ENCODE measurements at places on chromosomes 12 and 14.

GRCh38 chr12:15931590-15932053 lies 20.5 kb downstream of the DERA start:
- H3K27me3 ChIP-seq: no peaks in the 10 kb centered on the region
- peak overlapping the region; percentile 38 for H3K4me3 ChIP-seq
- peaks cover 16% of the 10 kb centered on the region for H3K4me1 ChIP-seq
- no peak overlapping the region for H3K27ac ChIP-seq

- H3K4me3 ChIP-seq: no peak overlapping the region
- H3K36me3 ChIP-seq: no peaks in the 10 kb centered on the region
- peaks cover 24% of the 10 kb centered on the region for H3K27me3 ChIP-seq
- DNase-seq: no peak
- H3K27ac ChIP-seq: no peak overlapping the region
Observed at GRCh38 chr14:95040708-95041476, 116.4 kb downstream of the DICER1 start.

- H3K4me3 ChIP-seq: peak overlapping the region; percentile 62
- peaks cover 45% of the 10 kb centered on the region for H3K4me1 ChIP-seq
- no peaks in the 10 kb centered on the region for H3K36me3 ChIP-seq
- no peaks in the 10 kb centered on the region for H3K27me3 ChIP-seq
- DNase-seq: no peak
Observed at GRCh38 chr12:11813438-11813813, 164.0 kb downstream of the ETV6 start.

GRCh38 chr12:97568336-97569180 lies 106.0 kb downstream of the RMST start:
- no peak overlapping the region for H3K4me3 ChIP-seq
- DNase-seq: no peak
- H3K27ac ChIP-seq: no peak overlapping the region
- no peaks in the 10 kb centered on the region for H3K4me1 ChIP-seq
- no peaks in the 10 kb centered on the region for H3K36me3 ChIP-seq
- H3K27me3 ChIP-seq: peaks cover 2% of the 10 kb centered on the region

GRCh38 chr12:122085591-122085990 lies 7.0 kb downstream of the MLXIP start:
- H3K36me3 ChIP-seq: no peaks in the 10 kb centered on the region
- H3K27ac ChIP-seq: no peak overlapping the region
- H3K4me1 ChIP-seq: peaks cover 85% of the 10 kb centered on the region

DNA sequence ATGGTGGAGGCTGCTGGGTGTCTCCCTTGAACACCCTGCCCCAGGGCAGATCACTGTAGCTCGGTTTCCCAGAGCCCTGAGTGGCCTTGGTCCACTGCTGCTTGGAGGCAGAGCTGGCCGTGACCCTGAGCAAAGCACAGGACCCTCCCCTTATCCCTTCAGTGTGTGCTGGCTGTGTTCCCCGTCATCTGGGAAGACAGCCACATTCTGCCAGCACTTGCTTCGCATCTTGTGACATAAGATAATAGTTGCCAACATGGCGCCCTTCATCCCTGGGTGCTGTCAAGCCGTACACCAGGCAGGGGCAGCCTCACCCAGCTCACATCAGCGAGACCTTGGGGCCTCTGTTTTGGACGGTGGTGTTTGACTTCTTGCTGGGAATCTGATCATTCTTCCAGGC lies 12.1 kb upstream of the ALDH2 start:
- H3K4me3 ChIP-seq: no peak overlapping the region
- H3K4me1 ChIP-seq: peaks cover 26% of the 10 kb centered on the region
- H3K27me3 ChIP-seq: no peaks in the 10 kb centered on the region
- no peak for DNase-seq

- DNase-seq: no peak
- H3K4me1 ChIP-seq: no peaks in the 10 kb centered on the region
- H3K27ac ChIP-seq: no peak overlapping the region
- H3K36me3 ChIP-seq: no peaks in the 10 kb centered on the region
- no peak overlapping the region for H3K4me3 ChIP-seq
- H3K27me3 ChIP-seq: peaks cover 4% of the 10 kb centered on the region
Observed at GRCh38 chr14:32986791-32987540, 48.3 kb downstream of the NPAS3 start.

GRCh38 chr14:93173943-93174395 lies 10.7 kb downstream of the MOAP1 start:
- H3K4me1 ChIP-seq: no peaks in the 10 kb centered on the region
- DNase-seq: no peak
- H3K36me3 ChIP-seq: no peaks in the 10 kb centered on the region

DNA sequence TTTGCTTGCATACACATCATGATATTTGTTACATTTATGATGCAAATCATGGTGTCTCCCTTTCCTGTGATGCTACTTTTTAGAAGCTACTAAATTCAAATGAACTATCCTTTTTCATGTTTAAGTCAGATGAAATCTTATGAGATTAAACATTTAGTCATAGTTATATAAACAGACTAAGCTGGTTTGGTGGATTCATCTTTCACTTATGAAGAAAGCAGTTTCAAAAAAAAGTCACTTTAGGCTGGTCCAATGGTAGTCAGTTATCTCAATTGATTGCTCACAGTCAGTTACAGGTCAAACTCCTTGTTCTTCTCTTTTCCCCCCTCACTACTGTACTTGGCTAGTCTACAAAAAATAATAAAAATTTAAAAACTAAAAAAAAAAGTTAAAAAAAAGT lies 19.7 kb downstream of the SYCP3 start:
- peaks cover 20% of the 10 kb centered on the region for H3K36me3 ChIP-seq
- H3K27ac ChIP-seq: no peak overlapping the region
- DNase-seq: no peak
- H3K4me3 ChIP-seq: no peak overlapping the region
- peaks cover 19% of the 10 kb centered on the region for H3K4me1 ChIP-seq

DNA sequence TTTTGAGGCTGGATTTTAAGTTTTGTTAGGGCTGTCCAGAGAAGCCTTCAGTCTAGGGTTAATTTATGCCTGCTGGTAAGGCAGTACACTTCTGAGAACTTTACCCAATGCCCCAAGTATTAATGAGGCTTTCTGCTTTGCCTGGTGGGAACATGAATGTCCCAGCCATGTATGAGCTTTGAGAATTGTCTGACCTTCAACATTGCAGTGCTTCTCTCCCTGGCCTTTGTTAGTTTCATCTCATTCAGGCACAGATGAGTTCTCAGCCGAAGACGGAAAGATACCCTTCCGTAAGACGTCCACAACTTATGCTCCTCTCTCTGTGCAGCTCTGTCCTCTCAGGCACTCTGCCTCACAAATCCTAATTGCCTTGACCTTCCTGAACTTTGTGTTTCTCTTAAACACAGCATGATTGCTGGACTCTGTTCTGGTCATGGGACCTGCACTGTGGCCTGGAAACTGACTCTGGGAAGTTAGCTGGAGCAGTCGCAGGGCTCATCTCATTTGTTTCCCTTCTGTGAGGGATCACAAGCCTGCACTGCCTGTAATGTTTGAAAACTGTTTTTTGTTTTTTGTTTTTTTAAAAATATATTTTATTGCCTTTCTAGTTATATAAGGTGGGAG lies 15.7 kb downstream of the CHPT1 start:
- peaks cover 8% of the 10 kb centered on the region for H3K36me3 ChIP-seq
- H3K4me1 ChIP-seq: peaks cover 43% of the 10 kb centered on the region
- H3K4me3 ChIP-seq: no peak overlapping the region
- H3K27ac ChIP-seq: no peak overlapping the region
- no peak for DNase-seq

DNA sequence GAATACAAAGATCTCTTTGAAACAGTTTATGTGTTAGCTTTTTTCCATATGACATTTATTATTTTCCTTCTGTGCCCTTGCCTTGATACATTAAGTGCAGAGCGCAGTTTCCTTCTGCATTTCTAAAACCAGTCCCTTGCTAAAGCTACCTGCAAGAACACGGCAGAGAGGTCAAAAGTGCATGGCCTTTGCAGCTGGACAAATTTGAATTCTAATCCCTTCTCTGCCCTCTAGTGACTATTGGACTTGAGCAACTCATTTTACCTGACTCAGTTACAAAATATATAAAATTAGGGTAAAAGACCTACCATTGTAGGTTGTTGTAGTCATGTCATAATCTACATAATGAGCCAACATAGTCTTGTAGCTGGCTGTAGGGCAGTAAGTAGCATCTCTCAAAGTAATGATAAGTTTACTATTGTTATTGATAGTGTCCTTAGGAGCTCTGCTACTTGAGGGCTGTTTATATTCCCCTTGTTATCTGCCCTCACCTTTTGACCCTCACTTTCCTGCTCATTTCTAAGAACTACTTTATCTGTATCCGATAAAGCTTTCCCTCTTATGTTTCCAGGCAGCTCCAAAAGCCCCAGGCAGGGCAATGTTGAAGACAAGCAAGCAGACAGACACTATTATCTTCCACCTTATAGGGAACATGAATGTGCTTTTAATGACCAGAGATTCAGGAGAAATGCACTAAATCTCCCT lies 120.0 kb upstream of the PDZRN4 start:
- DNase-seq: no peak
- H3K36me3 ChIP-seq: no peaks in the 10 kb centered on the region
- no peaks in the 10 kb centered on the region for H3K4me1 ChIP-seq

GRCh38 chr14:90349739-90350138 lies 18.0 kb upstream of the NRDE2 start:
- no peak for DNase-seq
- H3K27ac ChIP-seq: no peak overlapping the region
- H3K27me3 ChIP-seq: no peaks in the 10 kb centered on the region
- H3K36me3 ChIP-seq: no peaks in the 10 kb centered on the region
- no peak overlapping the region for H3K4me3 ChIP-seq

DNA sequence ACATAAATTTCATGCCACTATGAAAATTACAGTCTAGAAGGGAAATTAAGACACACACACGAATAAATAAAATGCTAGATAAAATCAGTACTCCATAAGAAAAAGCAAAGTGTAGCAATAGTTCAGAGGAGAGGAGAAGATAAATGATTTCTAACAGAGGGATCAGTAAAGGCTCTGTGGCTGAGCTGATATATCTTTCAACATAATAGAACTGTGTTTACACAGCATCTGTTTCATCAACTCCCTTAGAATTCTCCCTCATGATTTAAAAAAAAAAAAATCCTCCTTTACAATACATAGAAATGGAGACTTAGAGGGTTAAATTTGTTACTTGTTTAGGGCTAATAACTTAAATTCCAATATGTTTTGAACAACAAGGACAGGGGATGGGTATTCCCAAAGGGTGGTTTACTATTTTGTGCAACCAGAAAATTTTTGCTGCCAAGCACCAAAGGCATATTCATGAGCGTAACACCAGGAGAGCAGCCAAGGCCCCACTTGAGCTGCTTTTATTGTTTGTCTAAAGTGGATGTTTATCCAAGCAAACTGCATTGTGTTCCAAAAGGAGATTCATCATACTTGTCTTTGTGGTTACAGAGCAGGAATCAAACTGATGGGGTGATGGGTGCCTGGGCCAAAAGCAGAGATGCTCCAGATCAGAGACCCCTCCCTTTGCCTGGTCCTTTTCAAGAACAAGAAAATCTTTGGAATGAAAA lies 162.7 kb downstream of the BMP4 start:
- no peaks in the 10 kb centered on the region for H3K4me1 ChIP-seq
- H3K36me3 ChIP-seq: no peaks in the 10 kb centered on the region
- H3K27me3 ChIP-seq: no peaks in the 10 kb centered on the region
- no peak for DNase-seq
- no peak overlapping the region for H3K27ac ChIP-seq

- peaks cover 9% of the 10 kb centered on the region for H3K4me1 ChIP-seq
- no peak overlapping the region for H3K27ac ChIP-seq
- no peak overlapping the region for H3K4me3 ChIP-seq
- H3K36me3 ChIP-seq: peaks cover 23% of the 10 kb centered on the region
Observed at GRCh38 chr12:111692575-111693210, 6.8 kb downstream of the ACAD10 start.

GRCh38 chr12:23303220-23303619 lies 646.2 kb downstream of the SOX5 start:
- no peak overlapping the region for H3K27ac ChIP-seq
- no peak for DNase-seq
- no peaks in the 10 kb centered on the region for H3K27me3 ChIP-seq
- no peaks in the 10 kb centered on the region for H3K4me1 ChIP-seq
- H3K36me3 ChIP-seq: no peaks in the 10 kb centered on the region

DNA sequence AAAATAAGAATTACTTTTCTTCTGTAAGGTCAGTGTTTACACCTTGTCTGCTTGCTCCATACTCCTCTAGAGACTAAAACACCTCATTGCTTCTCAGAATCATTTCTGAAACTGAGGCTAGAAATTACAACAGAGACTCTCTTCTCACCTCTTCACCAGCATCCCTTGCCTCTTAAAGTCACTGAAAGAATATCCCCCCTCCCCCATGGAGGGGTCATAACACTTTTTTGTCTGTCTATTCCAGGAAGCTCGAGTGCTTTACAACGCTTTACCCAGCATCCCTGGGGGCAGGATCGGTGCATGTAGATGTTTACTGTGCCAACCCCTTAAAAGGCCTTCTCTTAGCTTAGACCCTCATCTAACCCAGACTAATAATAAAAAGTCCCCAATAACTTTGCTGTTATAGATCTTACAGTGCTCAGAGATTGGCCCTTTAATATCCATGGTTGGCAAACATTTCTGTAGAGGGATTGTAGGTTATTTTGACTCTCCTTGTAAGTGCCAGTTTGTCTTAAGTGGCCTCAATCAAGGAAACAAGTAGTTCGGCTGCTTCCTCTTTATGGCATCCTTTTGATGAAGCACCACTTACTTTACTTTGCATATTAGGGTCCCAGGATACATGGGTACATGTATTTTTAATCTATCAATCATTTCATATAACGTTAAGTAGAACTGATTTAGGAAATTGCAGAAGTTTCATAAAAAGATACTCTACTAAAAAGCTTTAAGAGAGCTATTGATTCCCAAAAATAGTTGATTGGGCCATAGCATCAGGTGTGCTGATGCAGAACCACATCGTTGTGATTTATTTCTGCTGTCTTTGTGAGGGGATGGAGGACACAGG lies 29.3 kb downstream of the PRKCH start:
- H3K27ac ChIP-seq: no peak overlapping the region
- no peak overlapping the region for H3K4me3 ChIP-seq

DNA sequence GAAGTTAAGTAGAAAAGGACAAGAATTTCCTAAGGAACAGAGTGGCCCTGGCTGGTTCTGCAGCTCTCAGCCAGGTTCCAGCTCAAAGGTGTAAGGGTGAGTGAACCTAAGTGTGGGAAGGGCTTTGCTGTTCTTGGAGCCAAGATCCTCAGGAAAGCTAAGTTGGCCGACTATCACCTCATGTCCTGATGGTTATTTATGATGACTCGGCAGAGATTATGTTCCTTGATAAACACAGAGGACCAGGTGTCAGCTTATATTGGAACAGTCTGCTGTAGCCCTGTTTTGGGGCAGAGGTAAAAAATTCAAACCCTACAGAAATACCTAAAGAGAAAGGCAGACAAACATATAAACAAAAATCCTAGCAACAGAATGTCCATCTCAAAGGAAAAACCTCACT lies 128.5 kb downstream of the TBX3 start:
- no peak overlapping the region for H3K4me3 ChIP-seq
- no peaks in the 10 kb centered on the region for H3K4me1 ChIP-seq
- no peaks in the 10 kb centered on the region for H3K36me3 ChIP-seq

- no peak for DNase-seq
- peaks cover 6% of the 10 kb centered on the region for H3K27me3 ChIP-seq
- H3K4me1 ChIP-seq: no peaks in the 10 kb centered on the region
- no peaks in the 10 kb centered on the region for H3K36me3 ChIP-seq
Observed at GRCh38 chr12:115232455-115233156, 548.6 kb upstream of the TBX3 start.

- H3K27me3 ChIP-seq: no peaks in the 10 kb centered on the region
- H3K4me3 ChIP-seq: no peak overlapping the region
- no peak for DNase-seq
- H3K27ac ChIP-seq: no peak overlapping the region
- H3K36me3 ChIP-seq: no peaks in the 10 kb centered on the region
Observed at GRCh38 chr14:89730687-89731086, 223.8 kb downstream of the EFCAB11 start.

Measured in naive B cell (primary cell).